ENCODE measurements at places on chromosomes 7 and 10. TPM values are rescaled to one million over a fixed set of nuclear protein-coding genes. Genes with fewer than 3 reads are reported as not detected.
A peak's percentile ranks its signal among the peaks of the same experiment; 100 is the strongest.

GRCh38 chr7:41880107-41880506, 177.2 kb upstream of the INHBA start:
- no peaks in the 10 kb centered on the region for H3K36me3 ChIP-seq
- H3K4me3 ChIP-seq = no peak overlapping the region
- no peak for DNase-seq
- peak overlapping the region; percentile 2 for H3K27ac ChIP-seq

- H3K27ac ChIP-seq = no peak overlapping the region
- no peak overlapping the region for H3K4me3 ChIP-seq
Observed at GRCh38 chr10:102624094-102624493, 20.2 kb upstream of the TRIM8 start.

- peaks cover 14% of the 10 kb centered on the region for H3K27me3 ChIP-seq
- H3K4me3 ChIP-seq = no peak overlapping the region
- peak; percentile 72 for DNase-seq
- H3K36me3 ChIP-seq = no peaks in the 10 kb centered on the region
- H3K4me1 ChIP-seq = peaks cover 13% of the 10 kb centered on the region
Observed at GRCh38 chr7:151051108-151051507, 2.8 kb downstream of the ASIC3 start.

- no peak overlapping the region for H3K4me3 ChIP-seq
- H3K4me1 ChIP-seq = no peaks in the 10 kb centered on the region
- no peaks in the 10 kb centered on the region for H3K36me3 ChIP-seq
- no peaks in the 10 kb centered on the region for H3K27me3 ChIP-seq
- no peak overlapping the region for H3K27ac ChIP-seq
Observed at GRCh38 chr10:106991091-106991490, 173.4 kb downstream of the SORCS1 start.

GRCh38 chr7:30142710-30143109, 7.9 kb downstream of the MTURN start:
- peak; percentile 74 for DNase-seq
- peaks cover 70% of the 10 kb centered on the region for H3K4me1 ChIP-seq
- peak overlapping the region; percentile 61 for H3K27ac ChIP-seq

DNA sequence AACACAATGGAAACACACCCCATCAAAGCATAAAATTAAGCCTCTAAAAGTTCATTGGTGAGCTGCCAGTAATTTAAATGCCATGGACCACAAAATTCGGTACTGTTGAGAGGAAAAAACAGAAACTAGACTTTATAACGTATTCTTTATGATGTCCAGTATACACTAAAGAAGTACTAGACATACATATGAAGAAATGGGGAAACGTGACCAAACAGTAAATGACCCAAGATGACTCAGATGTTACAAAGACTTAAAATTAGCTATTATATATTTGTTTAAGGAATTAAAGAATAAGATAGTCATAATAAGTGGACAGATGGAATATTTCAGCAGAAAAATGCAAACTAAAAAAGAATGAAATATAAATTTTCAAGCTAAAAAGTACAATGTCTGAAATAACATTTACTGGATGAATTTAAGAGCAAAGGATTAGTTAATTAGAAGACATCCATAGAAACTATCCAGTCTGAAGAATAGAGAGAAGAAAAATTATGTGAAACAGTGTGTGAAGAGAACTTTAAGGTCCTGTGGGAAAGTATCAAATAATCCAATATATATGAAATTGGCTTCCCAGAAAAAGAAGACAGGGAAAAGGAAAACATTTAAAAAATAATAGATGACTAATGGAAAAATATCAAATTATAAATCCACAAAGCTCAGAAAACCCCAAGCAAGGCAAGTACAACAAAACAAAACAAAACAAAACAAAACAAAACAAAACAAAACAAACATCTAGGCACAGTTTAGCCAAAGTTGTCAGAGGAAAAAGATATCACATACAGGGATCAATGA, 69.4 kb downstream of the SAMD9 start:
- no peak for DNase-seq
- H3K4me1 ChIP-seq = no peaks in the 10 kb centered on the region
- no peaks in the 10 kb centered on the region for H3K27me3 ChIP-seq
- H3K27ac ChIP-seq = no peak overlapping the region
- no peak overlapping the region for H3K4me3 ChIP-seq

DNA sequence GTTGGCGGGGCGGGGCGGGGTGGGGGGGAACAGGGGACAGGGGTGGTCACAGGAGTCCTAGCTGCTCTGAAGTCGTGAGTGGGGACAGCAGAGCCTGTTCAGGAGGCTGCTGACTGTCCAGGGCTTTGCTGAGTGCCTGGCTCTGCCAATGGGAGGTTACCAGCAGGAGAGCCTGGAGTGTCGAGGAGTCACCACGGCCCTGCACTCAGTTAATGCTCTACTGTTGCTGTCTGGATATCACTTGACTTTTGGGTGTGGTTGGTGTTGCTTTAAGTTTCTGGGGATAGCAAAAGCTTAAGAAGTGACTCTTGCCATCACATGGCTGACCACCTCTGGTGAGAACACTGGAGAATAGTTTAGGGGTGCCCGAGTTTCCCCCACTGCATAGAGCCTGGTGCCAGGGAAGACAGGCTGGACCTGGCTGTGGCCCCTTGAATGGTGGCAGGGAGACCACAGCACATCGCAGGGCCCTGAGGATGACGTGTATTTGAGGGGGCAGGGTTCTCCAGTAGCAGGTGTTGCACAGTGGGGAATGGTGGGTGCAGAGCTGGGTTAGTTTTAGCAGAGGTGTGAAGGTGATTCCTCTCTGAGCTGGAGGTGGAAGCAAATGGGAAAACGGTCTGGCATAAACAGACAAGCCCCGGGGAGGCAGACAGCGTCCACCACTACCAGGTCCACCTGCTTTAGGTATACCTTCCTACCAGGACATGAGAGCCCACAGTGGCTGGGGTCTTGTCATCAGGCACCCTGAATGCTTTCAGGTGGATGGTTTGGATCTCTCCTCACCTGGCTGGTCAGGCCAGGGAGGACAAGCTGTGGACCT, 54.2 kb upstream of the CAMK2B start:
- no peak for DNase-seq
- H3K36me3 ChIP-seq = peaks cover 25% of the 10 kb centered on the region
- H3K4me1 ChIP-seq = no peaks in the 10 kb centered on the region
- peaks cover under 1% of the 10 kb centered on the region for H3K27me3 ChIP-seq

GRCh38 chr10:80187465-80188409, 17.6 kb downstream of the ANXA11 start:
- DNase-seq = peak; percentile 72
- peaks cover 96% of the 10 kb centered on the region for H3K4me1 ChIP-seq
- H3K36me3 ChIP-seq = peaks cover 4% of the 10 kb centered on the region
- H3K4me3 ChIP-seq = peak overlapping the region; percentile 12

GRCh38 chr10:102504179-102504975, 605 bp downstream of the SUFU start:
- DNase-seq = peak; percentile 55
- peak overlapping the region; percentile 76 for H3K27ac ChIP-seq
- peaks cover 69% of the 10 kb centered on the region for H3K4me1 ChIP-seq
- H3K4me3 ChIP-seq = peak overlapping the region; percentile 96

DNA sequence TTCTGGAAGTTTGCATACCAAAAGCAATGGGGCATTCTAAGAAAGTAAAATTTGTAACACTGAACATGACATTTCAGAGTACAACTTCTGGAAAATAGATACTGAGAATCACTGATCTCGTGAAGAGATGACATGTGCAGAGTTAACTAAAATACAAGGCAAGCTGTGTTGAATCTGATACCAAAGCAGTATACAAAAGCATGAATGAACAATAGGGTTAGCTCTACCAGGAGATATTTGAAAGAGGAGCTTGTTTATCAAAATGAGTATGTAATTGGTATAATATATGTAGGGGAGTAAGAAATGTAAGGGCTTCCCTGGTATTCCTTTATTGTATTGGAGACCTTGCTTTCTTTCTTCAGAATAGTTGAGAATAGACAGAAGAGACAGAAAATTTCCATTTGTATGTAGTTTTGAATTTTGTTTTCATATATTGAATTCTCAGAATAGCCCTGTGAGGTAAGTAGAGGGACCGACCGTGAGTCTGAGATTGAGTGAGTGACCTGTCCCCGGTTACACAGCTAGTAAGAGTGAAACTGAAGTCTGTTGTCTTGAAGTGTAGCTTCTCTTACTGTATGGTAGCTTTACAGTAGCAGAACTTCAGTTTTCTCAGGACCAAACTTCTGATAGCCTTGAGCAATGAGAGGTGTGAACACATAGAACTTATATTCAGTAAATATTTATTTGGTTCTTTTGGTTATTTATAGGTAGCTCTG, 5.0 kb downstream of the HBP1 start:
- H3K36me3 ChIP-seq = no peaks in the 10 kb centered on the region
- no peak overlapping the region for H3K4me3 ChIP-seq
- no peak overlapping the region for H3K27ac ChIP-seq
- peaks cover 67% of the 10 kb centered on the region for H3K4me1 ChIP-seq
- DNase-seq = no peak

The DCLRE1A gene
- total RNA-seq = 7.1 TPM

DNA sequence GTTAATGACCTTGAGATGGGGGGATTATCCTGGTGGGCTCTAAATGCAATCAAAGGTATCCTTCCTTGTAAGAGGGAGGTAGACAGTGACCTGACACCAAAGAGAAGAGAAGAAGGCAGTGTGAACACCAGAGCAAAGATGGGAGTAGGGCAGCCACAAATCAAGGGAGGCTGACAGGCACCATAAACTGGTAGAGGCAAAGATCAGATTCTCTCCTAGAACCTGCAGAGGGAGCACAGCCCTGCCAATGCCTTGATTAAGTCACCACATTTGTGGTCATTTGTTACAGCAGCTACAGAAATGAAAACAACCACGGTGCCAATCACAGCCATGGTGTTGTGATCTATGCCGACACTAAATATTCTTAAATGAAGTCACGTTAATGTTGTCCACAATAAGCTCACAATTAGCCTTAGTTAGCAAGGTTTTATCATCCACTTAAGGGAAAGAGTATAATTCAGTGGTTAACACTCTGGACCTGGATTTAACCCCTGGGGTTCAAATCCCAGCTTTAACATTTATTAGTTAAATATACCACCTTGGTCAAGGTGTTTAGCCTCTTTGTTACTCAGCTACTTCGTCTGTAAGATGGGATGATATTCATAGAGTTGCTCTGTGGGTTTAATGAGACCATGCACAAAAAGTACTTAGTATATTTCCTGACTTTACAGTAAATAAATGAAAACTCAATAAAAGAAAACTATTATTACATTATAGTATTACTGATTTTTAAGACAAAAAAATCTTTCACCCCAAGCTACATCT, 70.8 kb downstream of the SGMS1 start:
- no peak overlapping the region for H3K4me3 ChIP-seq
- no peaks in the 10 kb centered on the region for H3K27me3 ChIP-seq
- no peaks in the 10 kb centered on the region for H3K36me3 ChIP-seq
- DNase-seq = no peak
- peaks cover 37% of the 10 kb centered on the region for H3K4me1 ChIP-seq

- no peak for DNase-seq
- H3K27ac ChIP-seq = no peak overlapping the region
- peaks cover 6% of the 10 kb centered on the region for H3K36me3 ChIP-seq
- peaks cover 6% of the 10 kb centered on the region for H3K4me1 ChIP-seq
- H3K27me3 ChIP-seq = no peaks in the 10 kb centered on the region
Observed at GRCh38 chr7:134928554-134928953, 57.8 kb upstream of the AGBL3 start.

GRCh38 chr10:28939281-28940157, 262.2 kb downstream of the BAMBI start:
- H3K4me3 ChIP-seq = peak overlapping the region; percentile 12
- no peaks in the 10 kb centered on the region for H3K36me3 ChIP-seq
- peak; percentile 66 for DNase-seq
- H3K27ac ChIP-seq = peak overlapping the region; percentile 4
- peaks cover 15% of the 10 kb centered on the region for H3K4me1 ChIP-seq

The ZNF853 gene
- total RNA-seq = 4.4 TPM

GRCh38 chr10:122730238-122730637, 30.6 kb upstream of the C10orf120 start:
- DNase-seq = no peak
- peaks cover 3% of the 10 kb centered on the region for H3K27me3 ChIP-seq
- no peak overlapping the region for H3K27ac ChIP-seq

The VIPR2 gene
- total RNA-seq = 0.80 TPM

DNA sequence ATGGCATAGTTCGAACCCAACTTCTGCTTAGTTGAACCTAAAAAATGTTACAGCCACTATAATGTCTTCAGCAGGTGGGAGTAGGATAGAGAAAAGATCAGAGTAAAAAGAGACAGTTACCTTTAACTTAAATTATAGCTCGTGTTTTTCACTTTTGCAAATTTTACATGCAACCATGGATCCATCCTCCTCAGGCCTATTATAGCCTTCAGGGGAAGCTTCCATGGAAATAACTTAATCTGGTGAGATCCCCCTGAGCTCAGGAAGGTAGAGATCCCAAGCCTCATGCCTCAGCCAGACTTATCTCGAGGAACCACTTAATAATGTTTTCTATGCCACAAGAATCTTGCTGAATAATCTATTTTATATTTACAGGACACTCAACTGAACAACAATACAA, 159.4 kb upstream of the FAM3C start:
- H3K4me3 ChIP-seq = no peak overlapping the region
- H3K4me1 ChIP-seq = no peaks in the 10 kb centered on the region
- H3K27ac ChIP-seq = no peak overlapping the region
- DNase-seq = no peak

DNA sequence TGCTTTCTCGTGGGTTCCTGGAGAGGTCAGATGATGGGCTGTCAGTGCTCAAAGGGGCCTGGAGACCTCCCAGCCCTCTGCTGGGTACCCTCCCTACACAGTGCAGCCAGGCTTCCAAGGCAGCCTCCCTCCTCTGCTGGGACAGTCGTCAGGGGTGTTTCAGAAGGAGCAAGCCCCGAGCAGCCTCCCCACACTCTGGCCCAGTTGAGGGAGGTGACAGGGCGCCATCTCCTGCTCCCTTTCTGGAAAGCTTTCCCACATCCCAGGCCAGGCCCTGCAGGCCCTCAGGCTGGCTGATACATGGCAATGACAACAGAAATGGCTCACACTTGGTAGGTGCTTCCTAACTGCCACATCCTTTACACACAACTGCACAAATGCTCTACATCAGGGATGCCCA, 32.1 kb downstream of the KCNMA1 start:
- H3K4me1 ChIP-seq = peaks cover 20% of the 10 kb centered on the region
- H3K4me3 ChIP-seq = no peak overlapping the region
- no peak overlapping the region for H3K27ac ChIP-seq
- no peak for DNase-seq

The PRSS37 gene
- total RNA-seq = not detected

- H3K4me1 ChIP-seq = no peaks in the 10 kb centered on the region
- H3K4me3 ChIP-seq = no peak overlapping the region
- H3K36me3 ChIP-seq = no peaks in the 10 kb centered on the region
- H3K27me3 ChIP-seq = no peaks in the 10 kb centered on the region
- DNase-seq = no peak
Observed at GRCh38 chr7:40786909-40787308, 652.1 kb downstream of the SUGCT start.

GRCh38 chr10:106872176-106872575, 292.3 kb downstream of the SORCS1 start:
- DNase-seq = no peak
- no peaks in the 10 kb centered on the region for H3K4me1 ChIP-seq
- H3K27me3 ChIP-seq = no peaks in the 10 kb centered on the region
- no peak overlapping the region for H3K27ac ChIP-seq

DNA sequence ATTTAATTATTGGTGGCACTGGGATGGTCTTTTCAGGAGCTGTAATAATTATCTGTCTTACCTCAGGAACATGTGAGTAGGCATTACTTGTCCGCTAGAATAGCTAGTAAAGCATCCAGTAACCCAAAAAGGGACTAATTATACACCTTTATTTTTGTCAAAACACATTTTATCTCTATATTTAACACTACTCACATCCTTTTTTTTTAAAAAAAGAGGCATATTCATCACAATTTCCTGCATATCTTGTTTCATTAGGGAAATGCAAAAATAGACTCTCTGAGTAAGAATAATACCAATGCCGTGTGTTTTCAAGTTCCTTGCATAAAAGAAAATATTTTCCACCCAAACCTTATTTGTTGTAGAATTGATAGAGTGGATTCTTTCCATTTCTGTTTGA, 99.5 kb downstream of the VTI1A start:
- H3K4me1 ChIP-seq = no peaks in the 10 kb centered on the region
- no peak overlapping the region for H3K27ac ChIP-seq

Measured in lower lobe of right lung (tissue), 2 donors.